Endothelial cell of umbilical vein (primary cell): ENCODE measurements at places on chromosomes 4 and X. TPM values are rescaled to one million over a fixed set of nuclear protein-coding genes. Genes with fewer than 3 reads are reported as not detected.

GRCh38 chrX:155997436-155997835 lies at the start of gene IL9R:
TSS of gene IL9R (plus strand) at chrX:155997696. CDS start at chrX:155997760, 64 bp downstream.
- DNase-seq: no peak
- H3K4me3 ChIP-seq: no peak within 1 kb of the TSS
- no peaks in the 10 kb centered on the region for H3K4me1 ChIP-seq
- no peak within 1 kb of the TSS for H3K27ac ChIP-seq

DNA sequence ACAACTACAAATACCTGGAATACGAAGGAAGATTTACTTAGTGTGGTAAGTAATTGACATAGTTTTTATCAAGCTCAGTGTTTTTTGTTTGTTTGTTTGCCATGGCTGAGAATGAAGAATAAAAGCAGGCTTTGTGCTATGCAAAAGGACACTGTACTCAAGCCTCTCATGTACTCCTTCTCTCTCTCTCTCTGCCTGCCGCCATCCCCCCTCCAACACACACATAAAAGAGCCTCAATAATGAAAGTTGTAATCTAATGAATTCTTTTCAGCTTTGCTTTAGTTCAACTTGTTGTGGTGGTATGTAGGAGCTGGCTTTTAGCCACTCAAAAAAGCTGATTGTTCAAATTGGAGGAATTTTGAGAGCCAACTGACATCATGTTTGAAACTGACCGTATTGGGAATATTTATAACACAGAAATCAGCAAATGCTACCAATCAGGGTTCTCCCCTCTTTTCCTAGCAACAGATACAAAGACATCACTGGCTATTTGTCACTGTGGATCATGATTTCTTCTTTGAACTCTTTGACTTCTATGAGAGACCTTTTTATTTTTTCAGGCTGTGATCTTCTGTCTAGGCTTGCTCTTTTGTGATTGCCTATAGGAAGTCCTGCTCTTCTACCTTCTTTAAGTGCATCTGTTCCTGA lies 1148.8 kb downstream of the RAPGEF2 start:
- H3K27ac ChIP-seq: no peak overlapping the region
- H3K27me3 ChIP-seq: no peaks in the 10 kb centered on the region
- no peak for DNase-seq
- no peak overlapping the region for H3K4me3 ChIP-seq

- no peak for DNase-seq
- no peak overlapping the region for H3K4me3 ChIP-seq
- peaks cover 2% of the 10 kb centered on the region for H3K4me1 ChIP-seq
- no peaks in the 10 kb centered on the region for H3K36me3 ChIP-seq
- H3K27ac ChIP-seq: no peak overlapping the region
These were observed 61.4 kb upstream of the MAP3K15 start for GRCh38 chrX:19576742-19577141.

DNA sequence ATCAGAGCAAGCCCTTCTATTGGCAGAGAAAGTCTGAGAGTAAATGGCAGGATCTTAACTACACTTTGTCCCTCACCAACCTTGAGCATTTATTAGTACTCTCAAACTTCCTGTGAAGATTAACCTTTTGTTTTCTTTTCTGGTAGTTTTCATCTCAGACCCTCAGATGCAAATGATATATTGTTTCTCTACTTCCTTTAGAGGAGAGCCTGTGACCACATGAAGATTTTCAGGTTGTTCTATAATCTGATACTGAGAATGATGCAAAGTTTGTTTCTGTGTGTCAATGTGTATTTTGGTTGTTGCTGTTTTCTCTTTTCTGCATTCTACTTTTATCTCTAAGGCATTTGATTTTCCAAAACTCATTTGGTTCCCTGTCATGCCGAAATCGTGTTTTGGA lies 165.8 kb upstream of the CYSLTR1 start:
- no peak overlapping the region for H3K27ac ChIP-seq
- no peaks in the 10 kb centered on the region for H3K4me1 ChIP-seq
- H3K36me3 ChIP-seq: no peaks in the 10 kb centered on the region
- no peak for DNase-seq
- H3K4me3 ChIP-seq: no peak overlapping the region

DNA sequence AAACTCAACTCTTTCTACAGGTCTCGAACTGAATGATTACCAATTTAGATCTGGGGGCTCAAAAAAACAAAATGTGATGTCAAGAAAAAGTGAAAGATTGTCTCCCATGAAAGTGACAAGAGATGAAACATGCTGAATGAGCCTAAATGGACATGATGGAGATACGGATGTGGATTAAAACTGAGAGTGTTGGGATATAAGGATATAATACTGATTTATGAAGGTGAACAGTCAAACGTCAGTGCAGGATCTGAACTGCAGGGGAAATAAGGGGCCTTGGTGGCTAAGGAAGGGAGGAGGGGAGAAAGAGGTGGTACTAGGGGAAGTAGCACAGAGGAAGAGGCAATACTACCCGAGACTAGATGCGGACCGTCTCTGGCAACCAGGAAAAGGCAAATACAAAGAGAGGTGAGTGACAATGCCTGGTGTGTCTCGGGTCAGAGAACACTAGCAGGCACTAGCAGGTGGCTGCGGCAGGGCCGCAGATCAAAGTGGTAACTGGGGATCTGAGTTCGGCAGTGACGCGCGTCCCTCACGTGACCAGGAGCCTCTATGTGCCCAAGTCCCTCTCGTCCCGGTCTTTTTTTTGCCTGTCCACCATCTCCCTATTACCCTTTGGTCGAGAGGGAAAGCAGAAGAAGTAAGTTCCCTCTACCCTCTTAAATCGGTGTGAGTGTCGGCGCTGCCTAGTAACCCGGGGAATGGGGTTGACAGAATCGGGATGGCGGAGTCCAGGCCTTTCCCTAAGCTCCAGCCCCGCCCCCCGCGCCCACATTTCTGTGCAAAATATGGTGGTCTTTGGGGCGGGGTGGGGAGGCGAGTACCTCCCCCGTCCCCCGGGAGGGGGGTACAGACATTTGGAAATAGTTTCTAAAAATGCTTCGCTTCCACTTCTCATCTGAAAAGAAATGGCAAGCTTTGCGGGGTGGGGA lies at the start of gene TCEAL1:
Gene TCEAL1 (plus strand): TSS at position 590 of the 932 bp plus-strand sequence. CDS start 942 bp downstream, outside the sequence.
- no peaks in the 10 kb centered on the region for H3K27me3 ChIP-seq
- peaks cover 23% of the 10 kb centered on the region for H3K4me1 ChIP-seq
- H3K36me3 ChIP-seq: no peaks in the 10 kb centered on the region
- H3K4me3 ChIP-seq: peak within 1 kb of the TSS; percentile 32
- peak within 1 kb of the TSS; percentile 78 for H3K27ac ChIP-seq

GRCh38 chr4:10114147-10114546 lies 2.5 kb downstream of the WDR1 start:
- no peak for DNase-seq
- peaks cover 34% of the 10 kb centered on the region for H3K36me3 ChIP-seq
- H3K27me3 ChIP-seq: no peaks in the 10 kb centered on the region
- H3K27ac ChIP-seq: no peak overlapping the region

- no peak for DNase-seq
- no peak overlapping the region for H3K27ac ChIP-seq
- H3K4me3 ChIP-seq: no peak overlapping the region
These were observed 75.2 kb upstream of the NUDT6 start for GRCh38 chr4:122997463-122998101.

- H3K4me3 ChIP-seq: no peak overlapping the region
- H3K27ac ChIP-seq: no peak overlapping the region
- H3K36me3 ChIP-seq: no peaks in the 10 kb centered on the region
- H3K4me1 ChIP-seq: no peaks in the 10 kb centered on the region
- DNase-seq: peak; percentile 45
- H3K27me3 ChIP-seq: no peaks in the 10 kb centered on the region
These were observed 33.0 kb upstream of the TMEM131L start for GRCh38 chr4:153432965-153433753.

DNA sequence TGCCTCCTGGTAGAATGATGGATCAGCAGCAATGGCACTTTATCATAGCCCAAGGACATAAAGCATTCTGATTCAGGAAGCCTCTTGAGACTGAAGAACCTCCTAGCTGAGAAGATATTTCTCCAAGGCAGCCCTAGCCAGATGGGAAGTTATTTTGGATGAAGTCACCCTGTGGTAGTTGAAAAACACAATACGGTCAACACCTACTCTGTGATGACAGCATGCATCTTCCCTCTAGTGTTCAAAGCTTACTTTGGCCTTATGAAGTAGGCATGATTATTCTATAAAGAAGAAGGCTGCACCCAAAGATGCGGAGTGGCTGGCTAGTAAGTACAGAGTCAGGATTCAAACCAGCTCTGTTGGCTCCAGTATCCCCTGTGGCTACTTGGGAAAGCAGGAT lies 47.9 kb downstream of the TLR10 start:
- H3K27me3 ChIP-seq: no peaks in the 10 kb centered on the region
- no peaks in the 10 kb centered on the region for H3K4me1 ChIP-seq
- no peak overlapping the region for H3K4me3 ChIP-seq
- DNase-seq: no peak

DNA sequence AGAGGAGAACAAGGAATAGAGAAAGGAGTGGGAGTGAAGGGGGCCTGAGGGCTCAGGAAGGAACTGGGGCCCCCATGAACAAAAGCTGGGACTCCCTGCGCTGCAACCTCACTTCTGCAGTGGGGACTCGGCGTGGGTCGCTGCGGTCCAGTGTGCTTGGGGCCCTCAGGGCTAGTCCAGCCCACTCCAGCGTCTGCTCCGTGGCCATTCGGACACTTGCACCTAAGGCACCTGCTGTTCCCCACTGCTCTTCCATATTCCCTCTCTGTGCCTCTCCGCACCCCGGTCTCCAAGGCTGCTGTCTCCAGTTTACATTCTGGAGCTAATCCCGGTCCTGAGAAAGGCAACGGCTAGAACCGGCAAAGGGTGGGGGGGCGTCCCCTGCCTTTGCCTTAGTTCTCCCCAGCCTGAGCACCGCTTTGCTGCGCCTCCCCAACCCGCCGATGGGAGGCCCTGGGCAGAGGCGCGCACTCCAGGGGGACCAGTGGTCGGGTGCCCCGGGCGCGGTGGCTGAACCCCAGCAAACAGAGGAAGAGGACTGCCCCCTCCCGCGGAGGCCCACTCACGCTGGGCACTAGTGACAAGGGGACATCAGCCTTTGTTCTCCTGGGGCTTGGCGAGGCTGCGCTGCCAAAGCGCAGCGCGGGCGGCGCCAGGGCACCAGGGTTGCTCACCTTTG lies 327.7 kb upstream of the F9 start:
- no peaks in the 10 kb centered on the region for H3K4me1 ChIP-seq
- DNase-seq: no peak
- H3K4me3 ChIP-seq: no peak overlapping the region
- H3K27me3 ChIP-seq: peaks cover 8% of the 10 kb centered on the region
- no peaks in the 10 kb centered on the region for H3K36me3 ChIP-seq
- H3K27ac ChIP-seq: no peak overlapping the region

DNA sequence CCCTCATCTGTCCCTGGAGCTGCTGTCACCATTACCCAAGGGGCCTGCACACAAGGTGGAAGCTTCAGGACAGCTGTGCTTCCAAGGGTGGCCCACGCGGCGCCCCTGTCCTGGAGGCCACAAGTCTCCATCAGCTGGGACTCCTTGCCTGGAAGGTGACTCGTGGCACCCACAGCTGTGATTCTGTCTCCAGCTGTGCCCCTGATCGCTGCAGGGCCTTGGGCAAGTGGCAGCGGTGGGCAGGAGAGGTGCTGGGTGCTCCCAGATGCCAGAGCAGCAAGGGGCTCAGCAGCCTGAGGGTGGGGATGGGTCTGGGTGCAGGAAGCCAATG lies 9.0 kb upstream of the DUSP9 start:
- no peak overlapping the region for H3K4me3 ChIP-seq
- no peak overlapping the region for H3K27ac ChIP-seq
- no peaks in the 10 kb centered on the region for H3K36me3 ChIP-seq
- peaks cover 17% of the 10 kb centered on the region for H3K27me3 ChIP-seq
- no peak for DNase-seq

DNA sequence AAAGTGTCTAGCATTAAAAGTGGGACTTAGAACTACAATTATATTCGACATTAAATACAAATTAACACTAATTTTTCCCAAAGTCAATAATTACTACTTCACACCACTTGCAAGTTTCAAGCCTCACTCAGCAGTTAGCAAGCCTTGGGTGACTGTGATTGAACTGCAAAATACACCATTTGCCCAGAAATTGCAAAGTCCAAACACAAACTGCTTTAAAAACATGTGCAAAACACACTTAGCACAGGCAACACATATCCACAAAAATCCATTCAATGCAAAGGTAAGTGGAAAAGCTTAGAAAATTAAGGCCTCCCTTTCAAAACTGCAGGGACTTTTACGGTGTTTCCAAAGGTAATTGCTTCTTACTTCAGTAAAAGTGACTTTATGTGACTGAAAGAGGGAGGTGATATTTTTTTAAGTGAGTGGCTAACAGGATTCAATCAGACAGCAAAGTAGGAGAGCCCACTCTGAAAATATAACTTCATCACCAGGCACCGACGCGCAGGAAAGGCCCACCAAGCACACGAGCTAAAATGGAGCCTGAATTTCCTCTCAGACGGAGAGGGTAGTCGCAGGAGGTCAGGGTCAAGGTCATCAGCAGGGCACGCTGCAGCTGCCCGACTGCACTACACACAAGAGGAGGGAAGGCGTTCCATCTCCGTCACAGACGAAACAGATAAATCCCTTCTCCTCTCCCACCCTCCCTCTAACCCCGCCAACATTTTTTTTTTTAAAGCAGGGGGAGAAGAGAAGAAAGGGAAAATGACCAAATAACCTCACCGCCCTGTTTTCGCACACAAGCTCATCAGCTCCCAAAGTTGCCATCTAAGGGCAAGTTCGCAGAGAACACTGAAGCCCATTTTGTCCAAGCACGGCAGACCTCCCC lies 3.1 kb downstream of the ZNF827 start:
- H3K4me3 ChIP-seq: peak overlapping the region; percentile 62
- H3K27me3 ChIP-seq: no peaks in the 10 kb centered on the region
- peak; percentile 47 for DNase-seq
- H3K36me3 ChIP-seq: no peaks in the 10 kb centered on the region
- H3K4me1 ChIP-seq: peaks cover 22% of the 10 kb centered on the region

DNA sequence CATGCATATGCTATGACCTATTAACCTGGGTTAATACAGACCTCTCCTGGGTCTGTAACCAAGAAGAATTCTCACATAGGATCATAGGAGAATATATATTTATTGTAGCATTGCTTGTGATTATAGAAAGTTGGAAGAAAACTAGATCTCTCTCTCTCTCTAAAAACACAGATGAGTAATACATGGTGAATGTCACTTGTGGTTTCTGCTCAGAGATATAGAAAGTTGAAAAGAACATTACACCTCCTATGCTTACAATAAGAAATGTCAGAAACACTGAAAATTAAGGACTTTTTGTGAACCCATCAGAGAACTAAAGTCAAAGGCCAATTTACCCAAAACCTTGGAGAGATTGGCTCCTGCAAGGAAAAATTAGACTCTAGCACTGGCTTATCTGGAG lies 1389.5 kb downstream of the FAM133A start:
- no peak for DNase-seq
- no peaks in the 10 kb centered on the region for H3K36me3 ChIP-seq
- no peak overlapping the region for H3K4me3 ChIP-seq
- H3K4me1 ChIP-seq: no peaks in the 10 kb centered on the region
- no peak overlapping the region for H3K27ac ChIP-seq

- peak overlapping the region; percentile 38 for H3K4me3 ChIP-seq
These were observed 134.7 kb downstream of the PALLD start for GRCh38 chr4:168631241-168632162.

TKTL2 gene
- not detected in 2 replicates for polyA plus RNA-seq

SORCS2 gene
- not detected in 2 replicates for polyA plus RNA-seq

RBM46 gene
- polyA plus RNA-seq: 0.03 TPM in 1 of 2 replicates, not detected in the other
